ENCODE measurements at places on chromosomes 7 and 10.

- DNase-seq, result no peak
These were observed 148.1 kb downstream of the FZD1 start for GRCh38 chr7:91412298-91412697.

GRCh38 chr10:95818010-95818409 is 62.0 kb downstream of the ENTPD1 start:
- no peak for DNase-seq

GRCh38 chr10:48906841-48907240 is 32.8 kb downstream of the LRRC18 start:
- DNase-seq, result no peak

GRCh38 chr7:78530351-78530750 is 731.8 kb downstream of the PHTF2 start:
- no peak for DNase-seq

GRCh38 chr7:79786187-79786586 is 332.7 kb upstream of the MAGI2 start:
- no peak for DNase-seq

GRCh38 chr7:23532490-23533237 is 883 bp upstream of the TRA2A start:
- no peak for DNase-seq

GRCh38 chr7:2497500-2498336 is 21.5 kb upstream of the GRIFIN start:
- DNase-seq, result no peak

DNA sequence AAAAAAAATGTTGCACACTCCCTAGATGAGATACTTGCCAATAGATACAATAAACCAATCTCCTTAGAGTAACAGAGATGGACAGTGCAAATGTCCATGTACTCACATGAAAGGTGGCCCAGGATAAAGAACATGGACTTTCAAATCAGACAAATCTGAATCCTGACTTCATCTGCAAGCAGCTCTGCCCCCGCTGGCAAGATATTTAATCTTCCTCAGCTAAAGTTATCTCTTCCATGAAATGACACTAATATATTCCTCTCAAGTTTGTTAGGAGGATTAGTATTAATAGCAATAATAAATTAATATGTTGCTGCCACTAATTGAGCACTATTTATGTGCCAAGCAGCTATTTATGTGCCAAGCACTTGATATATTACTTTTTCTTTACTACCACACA is 148.6 kb upstream of the YAE1 start:
- no peak for DNase-seq

GRCh38 chr7:96127746-96128145 is 194.2 kb downstream of the SLC25A13 start:
- DNase-seq, result no peak

DNA sequence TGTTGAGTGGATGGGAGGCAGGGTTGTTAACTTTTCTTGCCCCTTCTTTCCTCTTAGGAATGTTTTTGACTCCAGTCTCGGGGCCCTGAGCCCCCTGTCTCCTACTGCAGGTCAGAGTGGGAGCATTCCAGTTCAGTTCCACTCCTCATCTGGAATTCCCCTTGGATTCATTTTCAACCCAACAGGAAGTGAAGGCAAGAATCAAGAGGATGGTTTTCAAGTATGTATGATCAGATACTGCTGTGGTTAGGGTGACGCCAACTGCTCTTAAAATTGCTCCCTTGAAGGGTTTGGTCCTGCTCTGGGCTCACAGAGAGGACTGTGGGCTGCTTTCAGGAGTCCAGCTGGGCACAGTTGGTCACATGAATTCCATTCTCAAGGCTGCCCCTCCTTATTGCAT is 22.0 kb downstream of the VWA2 start:
- no peak for DNase-seq

DNA sequence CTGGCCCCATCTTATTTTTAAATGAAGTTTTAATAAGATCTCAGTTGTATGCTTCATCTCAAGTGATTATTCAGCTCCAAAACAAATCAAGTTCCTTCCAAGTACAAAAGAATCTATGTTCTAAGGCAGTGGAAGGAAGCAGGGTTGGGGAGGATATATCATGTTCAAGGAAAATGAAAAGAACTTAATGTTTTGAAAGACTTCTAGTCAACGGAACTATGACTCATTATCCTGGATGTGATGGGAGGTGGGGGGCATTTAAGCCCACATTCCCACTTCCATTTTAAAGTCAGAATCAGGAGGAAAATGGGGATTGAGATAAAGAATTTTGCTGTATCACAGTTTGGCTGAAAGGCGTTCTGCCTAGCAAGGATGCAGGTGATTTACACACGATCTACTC is 59.4 kb downstream of the FANK1 start:
- no peak for DNase-seq

DNA sequence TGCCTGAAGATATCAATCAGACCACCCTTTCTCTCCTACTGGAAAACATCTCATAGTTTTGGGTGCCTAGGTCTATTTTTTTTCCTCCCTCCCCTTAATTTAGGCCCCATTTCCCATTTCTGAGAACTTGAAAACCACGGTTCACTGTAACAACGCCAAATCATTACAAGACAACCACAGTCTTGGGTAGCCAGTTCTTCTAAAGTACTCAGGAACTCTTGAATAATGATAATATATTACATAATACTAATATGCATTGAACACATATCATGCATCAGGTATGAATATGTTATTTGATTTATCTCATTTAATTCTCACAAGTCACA is 185.1 kb upstream of the ADO start:
- DNase-seq, result no peak

- no peak for DNase-seq
These were observed 29.6 kb downstream of the C10orf71 start for GRCh38 chr10:49328401-49329145.

DNA sequence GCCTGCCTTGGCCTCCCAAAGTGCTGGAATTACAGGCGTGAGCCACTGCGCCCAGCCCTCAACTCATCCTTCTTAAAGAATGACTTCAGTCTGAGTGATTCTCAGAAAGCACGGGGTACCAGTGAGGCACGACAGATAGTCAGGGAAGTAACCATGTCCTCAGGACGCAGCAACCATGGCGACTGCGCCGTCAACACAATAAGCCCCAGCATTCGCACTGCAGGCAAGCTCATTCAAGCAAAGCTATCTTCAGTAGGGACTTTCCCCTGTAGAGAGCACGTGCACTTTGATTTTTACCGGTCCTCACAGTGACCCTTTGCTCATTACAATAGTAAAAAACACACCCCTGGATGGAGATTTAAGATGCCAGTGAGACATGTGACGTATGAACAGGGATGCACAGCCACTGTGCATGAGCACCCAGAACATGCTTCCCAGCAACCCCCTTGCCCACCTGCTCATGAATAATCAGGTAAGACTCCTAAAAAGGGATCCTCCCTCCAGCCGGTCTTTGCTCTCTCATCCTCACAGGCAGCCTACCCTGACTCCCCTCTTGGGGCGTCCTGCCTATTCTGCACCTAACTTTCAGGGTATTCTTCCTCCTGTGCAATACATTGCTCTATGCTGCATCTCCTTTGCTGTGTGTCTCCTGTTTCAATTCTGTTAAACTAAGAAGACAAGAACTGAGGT is 9.1 kb downstream of the WDR86 start:
- DNase-seq, result no peak

DNA sequence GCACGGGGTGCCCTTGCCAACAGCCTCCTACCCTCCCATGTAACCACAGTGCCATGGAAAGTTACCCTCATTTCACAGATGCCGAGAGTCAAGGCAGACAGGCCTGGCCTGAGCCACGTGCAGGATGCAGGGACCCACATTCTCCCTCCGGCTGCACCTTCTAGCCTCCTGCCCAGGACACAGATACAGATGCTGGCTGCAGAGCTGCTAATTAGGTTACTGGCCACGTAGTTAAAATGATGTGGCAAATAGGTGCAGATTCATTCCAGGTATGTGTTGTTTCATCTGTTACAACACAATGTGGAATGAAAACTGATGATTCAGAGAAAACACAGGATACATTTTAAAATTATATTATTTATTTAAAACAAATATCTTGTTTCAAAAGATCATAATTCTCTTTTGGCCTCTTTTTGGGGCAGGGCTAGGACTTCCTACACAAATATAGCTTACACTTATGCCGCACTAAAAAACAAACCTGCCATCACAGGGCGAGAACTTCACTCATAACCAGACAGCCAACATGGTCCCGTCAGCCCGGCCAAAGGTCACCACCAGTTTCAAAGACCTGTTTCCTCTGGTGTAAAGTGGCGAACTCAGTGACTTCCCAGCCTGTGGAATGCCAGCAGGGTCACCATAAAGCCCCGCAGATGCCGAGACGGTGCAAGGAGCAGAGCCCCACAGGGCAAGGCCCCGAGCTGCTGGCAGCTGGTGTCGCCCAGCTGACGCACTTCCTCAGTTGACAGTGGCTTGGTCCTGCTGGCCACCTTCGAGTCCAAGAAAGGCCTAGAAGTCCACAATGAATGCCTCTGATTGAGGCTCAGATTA is 83.5 kb downstream of the TNS3 start:
- DNase-seq, result no peak

GRCh38 chr10:29063806-29064644 is 224.8 kb upstream of the LYZL1 start:
- DNase-seq, result no peak

GRCh38 chr7:105639667-105640493 is 58.6 kb upstream of the EFCAB10 start:
- DNase-seq, result no peak

DNA sequence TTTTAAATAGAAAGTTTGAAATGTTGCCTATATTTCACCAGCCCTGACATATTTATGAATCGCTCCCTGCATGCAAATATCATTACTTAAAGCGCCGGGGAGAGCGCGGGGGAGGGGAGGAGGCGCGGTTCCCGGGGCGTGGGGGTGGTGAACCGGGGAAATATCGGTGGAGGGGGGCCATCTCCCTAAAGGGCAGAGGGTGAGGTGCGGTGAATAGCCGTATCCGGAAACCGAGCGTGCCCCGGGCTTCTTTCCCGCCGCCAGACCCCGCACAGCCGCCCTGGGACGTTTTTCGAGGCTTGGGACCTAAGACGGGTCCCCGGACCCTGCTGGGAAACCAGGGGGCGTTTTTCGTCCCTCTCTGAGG is 6.9 kb upstream of the ZNF503 start:
- DNase-seq, result no peak

GRCh38 chr7:16526742-16527540 is at the start of gene LRRC72:
Gene LRRC72, plus strand, starts transcription at chr7:16526825. Its CDS starts 128 bp downstream, at chr7:16526953.
- DNase-seq, result no peak

- no peak for DNase-seq
These were observed 64.9 kb downstream of the NPTX2 start for GRCh38 chr7:98681951-98682350.

GRCh38 chr7:38600741-38601140 is 30.4 kb downstream of the AMPH start:
- DNase-seq, result no peak

DNA sequence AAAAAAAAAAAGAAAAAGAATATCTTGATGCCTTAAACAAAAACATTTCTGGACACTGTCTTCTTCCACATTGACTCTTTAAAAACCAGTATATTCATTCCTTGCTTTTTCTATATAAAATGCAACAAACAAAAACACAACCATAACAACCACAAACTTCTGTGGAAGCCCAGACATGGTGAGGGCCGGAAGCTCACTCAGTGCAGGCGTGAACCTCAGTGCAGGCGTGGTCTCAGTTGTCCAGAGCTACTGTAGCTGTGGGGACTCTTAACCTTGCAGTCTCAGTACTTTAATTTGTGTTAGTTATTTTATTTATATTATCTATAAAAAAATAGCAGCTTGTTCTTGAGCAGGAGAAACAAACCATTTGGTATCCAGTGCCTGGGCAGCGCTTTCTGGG is 131.8 kb downstream of the DOCK1 start:
- DNase-seq, result no peak

DNA sequence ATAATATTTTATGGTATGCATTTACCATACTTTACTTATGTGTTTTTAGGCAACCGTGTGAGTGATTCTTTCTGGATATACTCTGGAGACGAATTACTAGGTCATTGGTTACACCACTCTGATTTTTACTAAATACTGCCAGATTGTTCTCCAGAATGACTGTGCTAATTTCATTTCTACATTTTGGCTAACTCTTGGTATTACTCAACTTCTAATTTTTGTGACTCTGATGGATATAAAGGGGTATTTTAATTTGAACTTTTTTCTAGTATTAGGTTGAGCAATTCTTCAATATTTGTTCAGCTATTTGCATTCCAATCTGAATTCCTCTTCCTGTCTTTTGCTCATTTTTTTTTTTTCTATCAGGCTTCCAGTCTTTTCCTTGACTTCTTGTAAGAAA is 223.6 kb downstream of the MDFIC start:
- no peak for DNase-seq

DNA sequence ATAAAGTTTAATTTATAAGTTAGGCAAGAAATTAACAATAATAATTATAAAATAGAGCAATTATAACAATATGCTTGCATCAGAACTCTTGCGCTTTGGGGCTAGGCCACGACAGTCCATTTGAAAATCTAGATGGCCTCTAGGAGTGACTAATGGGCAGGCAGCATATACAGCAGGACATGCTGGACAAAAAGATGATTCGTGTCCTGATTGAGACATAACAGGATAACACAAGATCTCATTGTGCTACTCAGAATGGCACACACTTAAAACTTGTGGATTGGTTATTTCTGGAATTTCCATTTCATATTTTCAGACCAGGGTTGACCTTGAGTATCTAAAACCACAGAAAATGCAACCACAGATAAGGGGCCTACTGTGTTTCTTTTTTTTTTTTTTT is 27.5 kb downstream of the CTNNA3 start:
- no peak for DNase-seq

DNA sequence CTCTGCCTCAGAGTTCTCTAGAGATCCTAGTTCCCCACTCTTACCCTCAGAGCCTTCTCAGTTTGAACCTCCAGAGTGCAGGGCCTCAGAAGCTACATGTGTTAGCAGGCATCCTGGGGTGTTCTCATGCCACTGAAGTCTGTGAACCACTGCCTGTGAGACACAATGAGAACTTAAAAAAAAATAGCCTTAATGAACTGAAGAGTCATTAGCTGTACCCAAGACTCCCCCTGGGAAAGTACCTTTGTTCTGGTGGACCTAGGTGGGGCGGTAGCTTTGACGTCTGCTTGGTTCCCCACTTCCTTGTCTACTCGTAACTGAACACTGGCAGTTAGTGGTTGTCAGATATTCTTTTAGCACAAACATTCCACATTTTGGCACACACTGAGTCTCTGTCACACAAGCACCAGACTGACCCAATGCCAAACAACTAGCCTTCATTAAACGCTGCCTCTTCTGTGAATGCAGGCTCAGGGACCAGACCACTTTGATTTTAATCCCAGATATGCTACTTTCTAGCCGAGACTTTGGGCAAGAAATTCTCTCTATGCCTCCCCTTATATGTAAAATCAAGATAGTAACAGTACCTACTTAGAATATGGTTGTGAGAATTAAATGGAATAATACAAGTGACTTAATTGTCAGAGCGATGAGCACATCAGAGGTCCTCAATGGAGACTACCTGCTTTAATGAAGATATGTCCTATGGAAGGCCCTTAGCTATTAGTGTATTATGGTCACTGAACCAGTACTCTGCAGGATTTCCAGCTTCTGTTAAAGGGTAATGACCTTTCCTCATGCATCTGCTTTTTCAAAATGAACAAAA is 75.3 kb upstream of the CC2D2B start:
- DNase-seq, result peak; percentile 12

GRCh38 chr10:59499460-59499859 is 137.1 kb upstream of the FAM13C start:
- no peak for DNase-seq
